ENCODE measurements at places on chromosomes 13 and 19. TPM values are rescaled to one million over a fixed set of nuclear protein-coding genes. Genes with fewer than 3 reads are reported as not detected.

- no peaks in the 10 kb centered on the region for H3K27me3 ChIP-seq
- DNase-seq: no peak
- no peaks in the 10 kb centered on the region for H3K4me1 ChIP-seq
- no peaks in the 10 kb centered on the region for H3K36me3 ChIP-seq
- H3K4me3 ChIP-seq: no peak overlapping the region
Observed at GRCh38 chr13:112624602-112625430, 36.9 kb upstream of the TUBGCP3 start.

- H3K27me3 ChIP-seq: no peaks in the 10 kb centered on the region
- H3K27ac ChIP-seq: no peak overlapping the region
- H3K4me1 ChIP-seq: no peaks in the 10 kb centered on the region
- peak overlapping the region; percentile 82 for H3K4me3 ChIP-seq
- no peaks in the 10 kb centered on the region for H3K36me3 ChIP-seq
Observed at GRCh38 chr19:38402623-38402966, 298 bp upstream of the FAM98C start.

GRCh38 chr13:113001241-113002140, 32.5 kb downstream of the MCF2L start:
- H3K27ac ChIP-seq: no peak overlapping the region
- DNase-seq: no peak
- H3K36me3 ChIP-seq: no peaks in the 10 kb centered on the region

- no peak overlapping the region for H3K4me3 ChIP-seq
- no peak overlapping the region for H3K27ac ChIP-seq
- H3K27me3 ChIP-seq: no peaks in the 10 kb centered on the region
- DNase-seq: no peak
- H3K36me3 ChIP-seq: no peaks in the 10 kb centered on the region
Observed at GRCh38 chr13:20136781-20137703, 23.8 kb downstream of the GJA3 start.

- H3K4me1 ChIP-seq: no peaks in the 10 kb centered on the region
- no peak overlapping the region for H3K27ac ChIP-seq
- H3K4me3 ChIP-seq: no peak overlapping the region
- no peak for DNase-seq
Observed at GRCh38 chr13:70708775-70709174, 600.5 kb upstream of the KLHL1 start.

DNA sequence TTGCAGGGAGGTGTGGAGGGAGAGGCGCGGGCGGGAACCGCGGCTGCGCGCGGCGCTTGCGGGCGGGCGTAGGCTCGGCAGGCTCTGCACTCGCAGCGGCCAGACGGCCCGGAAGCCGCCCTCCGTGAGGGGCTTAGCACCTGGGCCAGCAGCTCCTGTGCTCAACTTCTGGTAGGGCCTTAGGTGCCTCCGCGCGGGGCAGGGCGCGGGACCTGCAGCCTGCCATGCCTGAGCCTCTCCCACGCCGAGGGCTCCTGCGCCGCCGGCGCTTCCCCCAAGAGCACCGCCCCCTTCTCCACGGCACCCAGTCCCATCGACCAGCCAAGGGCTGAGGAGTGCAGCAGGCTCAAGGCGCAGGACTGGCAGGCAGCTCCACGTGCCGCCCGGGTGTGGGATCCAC, 940.8 kb upstream of the PCDH9 start:
- no peak for DNase-seq
- H3K27ac ChIP-seq: no peak overlapping the region
- H3K4me3 ChIP-seq: no peak overlapping the region
- H3K4me1 ChIP-seq: no peaks in the 10 kb centered on the region
- H3K36me3 ChIP-seq: no peaks in the 10 kb centered on the region

DNA sequence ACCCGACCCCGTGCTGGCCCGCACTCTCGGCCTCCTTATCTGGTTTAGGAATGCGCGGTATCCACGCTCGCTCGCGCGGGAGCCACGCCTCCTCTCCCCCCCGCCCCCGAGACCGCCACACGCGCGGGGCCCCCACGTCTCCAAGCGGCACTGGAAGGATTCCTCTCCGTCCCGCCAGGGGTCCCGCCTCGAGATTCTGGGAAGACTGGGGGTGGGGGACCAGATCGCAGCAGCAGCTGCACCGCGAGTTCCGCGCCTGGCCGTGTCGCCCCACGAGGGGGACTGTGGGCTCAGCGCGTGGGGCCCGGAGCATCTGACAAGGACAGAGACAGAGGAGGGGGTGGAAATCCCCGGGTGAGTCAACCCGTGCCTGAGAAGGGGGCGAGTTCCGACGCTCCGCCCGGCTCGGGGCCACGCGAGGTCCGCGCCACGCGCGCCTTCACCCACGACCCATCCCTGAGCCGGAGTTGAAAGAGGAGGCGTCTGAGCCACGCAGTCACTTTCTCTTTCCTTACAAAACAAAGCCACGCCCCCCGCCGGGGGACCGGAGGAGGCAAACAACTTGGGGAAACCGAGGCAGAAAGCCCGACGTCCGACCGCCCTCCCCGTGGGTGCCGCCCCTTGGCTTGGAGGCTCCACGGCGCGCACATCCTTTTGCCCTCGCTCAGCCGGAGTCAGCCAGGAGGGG, 814 bp downstream of the S1PR2 start:
- H3K36me3 ChIP-seq: no peaks in the 10 kb centered on the region
- peaks cover 10% of the 10 kb centered on the region for H3K4me1 ChIP-seq
- peak overlapping the region; percentile 56 for H3K27ac ChIP-seq
- peak; percentile 74 for DNase-seq

- H3K27ac ChIP-seq: no peak overlapping the region
- no peaks in the 10 kb centered on the region for H3K36me3 ChIP-seq
- no peak for DNase-seq
- no peak overlapping the region for H3K4me3 ChIP-seq
- no peaks in the 10 kb centered on the region for H3K4me1 ChIP-seq
Observed at GRCh38 chr19:16520986-16521624, 21.1 kb downstream of the CHERP start.

- no peak overlapping the region for H3K4me3 ChIP-seq
- no peaks in the 10 kb centered on the region for H3K36me3 ChIP-seq
- H3K4me1 ChIP-seq: peaks cover 1% of the 10 kb centered on the region
- no peak for DNase-seq
- H3K27ac ChIP-seq: no peak overlapping the region
Observed at GRCh38 chr13:33092073-33092987, 76.1 kb downstream of the KL start.

GRCh38 chr19:17565611-17566010, 10.2 kb downstream of the COLGALT1 start:
- no peak overlapping the region for H3K27ac ChIP-seq
- H3K4me3 ChIP-seq: no peak overlapping the region
- H3K4me1 ChIP-seq: no peaks in the 10 kb centered on the region
- no peaks in the 10 kb centered on the region for H3K36me3 ChIP-seq

- DNase-seq: peak; percentile 28
- no peak overlapping the region for H3K27ac ChIP-seq
- no peaks in the 10 kb centered on the region for H3K27me3 ChIP-seq
- H3K4me1 ChIP-seq: no peaks in the 10 kb centered on the region
- H3K4me3 ChIP-seq: no peak overlapping the region
Observed at GRCh38 chr19:12513531-12514061, 29.0 kb upstream of the ZNF709 start.

GRCh38 chr19:19026299-19026971, 6.9 kb downstream of the SUGP2 start:
- no peaks in the 10 kb centered on the region for H3K36me3 ChIP-seq
- no peaks in the 10 kb centered on the region for H3K27me3 ChIP-seq
- DNase-seq: no peak

GRCh38 chr13:87666831-87667230, 4.3 kb upstream of the SLITRK5 start:
- peaks cover 6% of the 10 kb centered on the region for H3K27me3 ChIP-seq
- DNase-seq: no peak
- no peak overlapping the region for H3K27ac ChIP-seq
- peaks cover 4% of the 10 kb centered on the region for H3K4me1 ChIP-seq
- H3K4me3 ChIP-seq: no peak overlapping the region
- H3K36me3 ChIP-seq: no peaks in the 10 kb centered on the region

GRCh38 chr19:36573895-36574720, 1.0 kb upstream of the ZNF529 start:
- DNase-seq: no peak
- H3K36me3 ChIP-seq: no peaks in the 10 kb centered on the region
- H3K4me3 ChIP-seq: peak overlapping the region; percentile 85
- H3K27ac ChIP-seq: no peak overlapping the region

GRCh38 chr19:41871573-41872383, 5.3 kb upstream of the CD79A start:
- no peaks in the 10 kb centered on the region for H3K27me3 ChIP-seq
- no peak overlapping the region for H3K27ac ChIP-seq
- no peaks in the 10 kb centered on the region for H3K4me1 ChIP-seq
- no peaks in the 10 kb centered on the region for H3K36me3 ChIP-seq

DNA sequence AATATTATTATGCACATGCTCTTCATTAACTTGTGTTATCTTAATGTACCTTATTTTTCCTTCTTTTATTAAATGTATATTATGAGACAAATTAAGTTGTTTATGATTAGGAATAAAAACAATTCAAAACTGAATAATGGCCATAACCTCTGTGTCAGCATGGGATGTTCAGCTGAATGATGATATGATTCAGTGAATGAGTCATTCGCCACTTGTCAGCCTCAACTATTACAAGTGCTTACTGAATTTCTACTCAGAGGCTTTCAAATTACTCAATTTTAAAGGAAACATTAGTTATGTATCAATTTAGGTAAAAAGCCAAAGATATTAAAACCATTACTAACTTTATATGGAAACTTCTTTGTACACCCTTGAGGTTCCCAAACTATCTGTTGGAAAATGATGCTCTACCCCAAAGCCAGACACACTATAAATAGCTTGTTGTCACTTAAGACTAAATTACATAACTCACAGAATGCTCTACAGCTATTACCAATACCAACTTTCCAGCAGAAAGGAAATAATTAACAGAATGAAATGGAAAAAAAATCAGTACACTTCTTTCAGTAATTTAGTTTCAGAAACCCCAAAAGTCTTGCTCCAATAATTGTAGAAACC, 14.4 kb downstream of the LIG4 start:
- H3K4me3 ChIP-seq: no peak overlapping the region
- no peak for DNase-seq
- H3K4me1 ChIP-seq: no peaks in the 10 kb centered on the region
- no peaks in the 10 kb centered on the region for H3K36me3 ChIP-seq

DNA sequence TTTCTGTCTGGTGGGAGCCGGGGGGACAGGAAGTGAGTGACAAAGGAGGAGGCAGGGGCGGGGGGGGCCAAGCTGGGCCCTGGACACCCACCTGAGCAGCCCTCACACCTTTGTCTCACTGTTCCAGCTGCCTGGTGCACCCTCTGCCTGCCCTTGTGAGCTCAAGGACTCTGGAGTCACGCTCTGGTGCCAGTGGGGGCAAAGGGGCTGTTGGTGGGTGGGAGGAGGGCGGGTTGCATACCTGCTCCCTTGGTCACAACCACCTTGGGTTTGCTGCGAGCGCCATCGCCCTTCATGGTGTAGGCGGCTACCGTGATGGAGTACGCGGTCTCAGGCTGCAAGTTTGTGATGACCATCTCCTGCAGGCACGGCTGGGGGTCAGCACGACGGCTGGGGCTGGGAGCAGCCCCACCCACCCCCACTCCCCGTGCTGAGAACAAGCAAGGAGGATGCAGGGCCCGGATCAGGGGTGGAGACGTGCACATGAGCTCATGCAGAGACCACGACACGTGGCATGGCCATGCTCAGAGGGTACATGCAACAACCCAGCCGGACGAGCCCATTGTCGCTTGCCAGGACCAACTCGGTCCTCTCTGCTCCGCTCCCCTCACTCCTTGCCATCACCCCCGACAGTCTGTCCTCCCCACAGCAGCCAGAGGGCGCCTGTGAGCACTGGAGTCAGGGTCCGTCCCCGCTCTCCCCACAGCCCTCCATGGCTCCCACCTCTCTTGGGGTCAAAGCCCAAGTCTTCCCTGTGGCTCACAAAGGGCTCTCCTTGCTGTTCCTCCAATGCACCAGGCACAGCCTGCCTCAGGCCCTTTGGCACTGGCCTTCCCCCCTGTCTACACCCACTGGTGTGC, 114.9 kb downstream of the PTPRS start:
- DNase-seq: no peak
- H3K27me3 ChIP-seq: no peaks in the 10 kb centered on the region
- H3K4me3 ChIP-seq: no peak overlapping the region
- no peak overlapping the region for H3K27ac ChIP-seq
- H3K36me3 ChIP-seq: no peaks in the 10 kb centered on the region
- no peaks in the 10 kb centered on the region for H3K4me1 ChIP-seq

DNA sequence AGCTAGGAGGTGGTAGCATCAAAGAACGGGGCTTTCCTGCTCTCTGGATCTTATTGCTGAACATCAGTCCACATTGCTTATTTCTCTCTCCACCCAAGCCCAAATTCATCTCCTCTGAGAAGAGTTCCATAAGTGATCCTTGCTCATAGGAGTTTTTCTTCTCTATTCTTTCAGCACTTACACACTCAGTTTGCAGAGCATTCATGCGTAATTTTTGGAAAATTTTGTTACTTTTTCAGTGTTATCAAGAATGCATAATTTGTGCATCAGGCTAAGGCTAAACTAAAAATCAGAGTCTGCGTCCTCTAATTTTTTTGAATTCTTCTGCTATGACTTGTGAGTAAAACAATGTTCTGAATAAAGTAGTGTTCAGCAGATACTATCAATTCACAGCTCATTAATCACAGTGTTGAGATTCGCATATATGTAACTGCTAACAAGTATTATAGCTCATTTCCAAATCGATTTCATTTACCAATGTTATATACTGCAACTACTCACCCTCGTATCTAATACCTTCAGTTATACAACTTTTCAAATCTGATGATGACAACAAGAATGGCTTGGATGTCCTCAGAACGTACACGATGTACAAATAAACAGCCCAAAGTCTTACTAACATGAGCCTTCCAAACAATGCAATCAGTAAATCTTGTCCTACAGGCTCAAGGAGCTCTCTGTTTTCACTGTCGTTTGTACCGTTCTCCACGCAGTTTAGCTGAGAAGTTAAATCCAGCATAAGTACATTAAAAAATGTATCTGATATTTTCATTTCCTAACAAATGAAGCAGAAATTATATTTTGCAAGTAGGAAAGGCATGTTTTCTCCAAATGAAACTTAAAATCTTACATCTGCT, 36.4 kb upstream of the STARD13 start:
- no peaks in the 10 kb centered on the region for H3K36me3 ChIP-seq
- peaks cover 2% of the 10 kb centered on the region for H3K4me1 ChIP-seq
- no peak overlapping the region for H3K27ac ChIP-seq
- H3K4me3 ChIP-seq: peak overlapping the region; percentile 15

- H3K27ac ChIP-seq: no peak overlapping the region
- no peaks in the 10 kb centered on the region for H3K4me1 ChIP-seq
- no peaks in the 10 kb centered on the region for H3K27me3 ChIP-seq
- no peak overlapping the region for H3K4me3 ChIP-seq
- no peak for DNase-seq
Observed at GRCh38 chr13:89361909-89362308, 1690.7 kb downstream of the SLITRK5 start.

SGCG gene
- total RNA-seq: 2.0 TPM

PSMD8 gene
- total RNA-seq: 100 TPM

ZNF180 gene
- 8.4 TPM for total RNA-seq

UQCRFS1 gene
- total RNA-seq: 23.8 TPM

GDF15 gene
- 20.9 TPM for total RNA-seq

GNA15 gene
- total RNA-seq: 4.8 TPM

CLEC17A gene
- not detected for total RNA-seq

All from ovary (tissue), 10 donors.